D721Med (cell line): ENCODE measurements at places on chromosomes 13 and 19.

DNA sequence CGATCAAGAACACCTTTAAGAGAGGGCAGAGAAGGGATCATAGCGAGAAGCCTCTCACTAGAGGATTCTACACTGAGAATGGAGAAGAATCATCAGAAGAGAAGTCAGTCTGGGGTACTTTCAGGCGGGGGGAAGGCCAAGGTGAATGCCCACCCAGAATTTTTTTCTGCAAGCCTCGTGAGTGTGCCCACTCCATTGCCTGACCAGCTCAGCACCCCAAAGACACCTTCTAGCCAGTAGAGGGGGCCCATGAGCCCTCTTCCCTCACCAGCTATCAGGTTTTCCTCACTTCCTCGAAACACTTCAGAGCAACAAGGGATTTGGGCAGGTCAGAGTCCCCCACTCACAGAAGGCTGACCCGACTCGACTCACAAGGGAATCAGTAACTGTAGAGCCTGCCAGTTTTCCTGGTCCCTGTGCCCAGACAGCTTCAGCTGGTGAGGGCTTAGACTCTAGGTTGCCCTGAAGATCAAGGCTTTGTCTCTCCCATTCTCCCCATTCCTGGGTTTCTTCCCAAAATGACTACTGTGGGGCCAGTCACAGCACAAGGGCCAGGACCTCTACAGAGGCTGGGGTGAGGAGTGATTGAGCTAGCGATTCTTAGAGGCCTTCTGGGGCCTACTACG lies 18.4 kb downstream of the NLRP13 start:
- DNase-seq = no peak

GRCh38 chr19:30479231-30479630 lies 107.0 kb downstream of the ZNF536 start:
- DNase-seq = no peak

DNA sequence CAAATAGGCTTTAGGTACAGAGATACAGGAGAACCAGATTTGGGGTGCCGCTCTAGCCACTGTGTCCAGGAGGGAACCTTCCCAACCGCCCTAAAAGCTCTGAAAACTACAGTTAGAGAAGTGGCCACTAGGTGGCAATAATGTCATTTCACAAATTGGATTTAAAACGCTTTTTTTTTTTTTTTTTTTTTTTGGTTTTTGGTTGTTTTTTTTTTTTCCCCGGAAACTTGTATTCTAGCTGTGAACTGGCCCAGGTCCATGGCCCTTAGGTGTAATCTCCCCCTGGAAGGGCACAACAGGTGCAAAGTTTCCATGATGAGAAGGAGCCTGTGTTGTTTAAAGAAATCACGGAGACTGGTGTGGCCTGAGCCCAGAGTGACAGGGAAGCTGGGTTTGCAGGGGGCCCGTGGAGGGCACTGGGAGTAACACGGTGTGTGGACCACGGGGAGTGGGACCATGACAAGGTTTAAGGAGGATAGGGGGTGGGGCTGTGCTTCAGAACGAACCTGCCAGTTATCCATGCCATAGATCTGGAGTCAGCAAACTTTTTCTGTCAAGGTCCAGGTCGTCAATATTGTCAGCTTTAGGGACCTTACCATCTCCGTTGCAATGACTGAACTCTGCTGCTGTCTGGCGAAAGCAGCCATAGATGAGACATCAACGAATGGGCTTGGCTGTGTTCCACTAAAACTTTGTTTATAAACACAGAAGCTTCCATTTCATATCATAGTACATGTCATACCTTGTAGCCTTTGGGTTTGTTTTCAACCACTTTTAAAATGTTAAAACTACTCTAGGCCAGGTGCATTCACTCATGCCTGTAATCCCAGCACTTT lies 10.1 kb downstream of the OR1I1 start:
- DNase-seq = no peak

DNA sequence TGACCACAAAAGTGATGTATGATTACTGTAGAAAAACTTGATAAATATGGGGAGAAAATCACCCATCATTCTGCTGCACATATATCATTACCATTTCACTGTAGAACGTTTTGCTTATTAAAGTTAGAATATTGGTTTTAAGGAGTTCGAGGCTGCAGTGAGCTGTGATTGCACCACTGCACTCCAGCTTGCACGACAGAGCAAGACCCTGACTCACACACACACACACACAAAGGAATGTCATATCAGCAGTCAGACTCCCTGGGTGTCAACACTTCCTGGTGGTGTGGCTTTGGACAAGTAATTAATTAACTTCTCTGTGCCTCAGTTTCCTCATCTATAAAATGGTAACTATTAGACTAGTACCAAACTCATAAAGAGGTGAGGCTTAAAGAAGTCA lies 11.3 kb upstream of the PNMA8A start:
- no peak for DNase-seq

DNA sequence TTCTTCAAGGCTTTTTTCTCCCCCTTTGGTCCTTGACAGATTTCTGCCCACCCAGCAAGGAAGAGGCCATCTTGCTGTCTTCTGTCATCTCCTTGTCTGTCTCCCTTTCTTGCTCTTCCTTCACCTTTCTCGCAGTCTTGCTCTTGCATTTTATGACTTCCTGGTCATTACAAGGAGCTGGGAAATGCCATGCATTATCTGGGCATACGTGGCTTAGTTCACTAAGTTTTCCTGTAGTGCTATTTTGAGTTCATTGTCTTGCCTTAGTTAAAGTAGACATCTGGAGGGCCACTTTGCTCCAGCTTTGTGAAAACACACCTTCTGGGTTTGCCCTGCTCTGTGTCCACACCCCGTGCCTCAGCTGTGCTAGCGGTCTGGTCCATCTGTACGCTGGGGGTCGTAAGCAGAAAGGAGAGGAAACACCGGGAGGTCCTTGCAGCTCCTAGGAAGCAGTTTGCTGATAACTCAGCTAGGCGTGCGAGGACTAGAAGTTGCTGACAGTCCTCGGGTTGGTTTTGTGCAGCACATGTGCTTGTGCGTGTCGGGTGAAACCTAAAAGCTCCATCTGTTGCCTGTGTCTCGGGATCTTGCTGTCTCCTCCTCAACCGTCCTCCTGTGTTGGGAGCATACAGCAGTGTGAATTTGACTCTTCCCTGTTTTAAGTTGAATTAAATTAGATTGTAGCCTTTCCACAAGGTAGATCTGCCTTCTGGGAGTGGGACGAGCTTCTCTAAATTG lies 59.4 kb downstream of the ARHGEF7 start:
- no peak for DNase-seq

- no peak for DNase-seq
Observed at GRCh38 chr13:74570046-74570445, 435.8 kb upstream of the KLF12 start.

DNA sequence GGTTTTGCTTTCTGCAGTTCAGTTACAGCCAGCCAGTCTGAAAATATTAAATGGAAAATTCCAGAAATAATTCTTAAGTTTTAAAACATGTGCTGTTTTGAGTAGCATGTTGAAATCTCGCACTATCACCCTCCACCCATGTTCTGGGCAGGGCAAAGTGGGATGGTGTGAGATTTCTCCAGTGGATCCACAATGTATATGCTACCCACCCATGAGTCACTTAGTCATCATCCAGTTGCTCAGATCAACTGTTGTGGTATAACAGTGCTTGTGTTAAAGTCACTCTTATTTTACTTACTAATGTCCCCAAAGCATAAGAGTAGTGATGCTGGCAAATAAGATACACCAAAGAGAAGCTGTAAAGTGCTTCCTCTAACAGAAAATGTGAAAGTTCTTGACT lies 56.4 kb downstream of the CYSLTR2 start:
- no peak for DNase-seq

DNA sequence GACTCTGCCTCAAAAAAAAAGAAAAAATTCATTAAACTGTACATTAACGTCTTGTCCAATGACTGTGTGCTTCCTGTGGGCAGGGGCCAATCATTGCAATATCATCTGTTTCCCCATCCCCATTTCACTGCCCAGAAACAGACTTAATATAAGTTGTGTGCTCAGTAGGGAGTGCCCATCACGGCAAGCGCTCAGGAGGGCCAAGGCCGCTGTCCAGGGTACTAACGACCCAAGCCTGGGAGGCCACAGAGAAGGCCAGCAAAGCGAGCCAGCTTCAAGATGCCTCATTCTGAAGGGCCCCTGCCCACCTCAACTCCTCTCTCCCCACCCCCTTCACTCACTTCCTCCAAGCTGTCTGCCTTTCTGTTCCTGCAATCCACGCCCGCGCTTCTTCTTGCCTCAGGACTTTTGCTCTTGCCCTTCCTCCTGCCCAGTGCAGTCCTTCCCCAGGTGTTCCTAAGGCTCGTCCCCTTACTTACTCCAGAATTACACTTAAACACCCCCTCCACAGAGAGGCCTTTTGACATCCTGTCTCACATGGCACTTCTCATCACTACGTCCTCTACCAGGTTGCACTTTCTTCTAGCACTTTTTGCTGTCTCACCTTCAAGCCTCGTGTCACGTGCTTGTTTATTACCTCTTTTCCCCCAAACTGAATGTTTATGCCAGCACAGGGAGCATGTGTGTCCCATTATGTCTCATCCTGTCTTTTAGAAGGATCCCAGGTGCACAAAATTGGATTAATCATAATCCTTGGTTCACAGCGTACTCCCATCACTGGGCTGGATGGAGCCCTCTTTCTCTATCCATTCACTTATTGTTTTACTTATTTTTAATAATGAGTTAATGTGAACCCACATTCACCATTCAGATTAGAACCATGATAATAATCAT lies 11.3 kb upstream of the POU2F2 start:
- no peak for DNase-seq

DNA sequence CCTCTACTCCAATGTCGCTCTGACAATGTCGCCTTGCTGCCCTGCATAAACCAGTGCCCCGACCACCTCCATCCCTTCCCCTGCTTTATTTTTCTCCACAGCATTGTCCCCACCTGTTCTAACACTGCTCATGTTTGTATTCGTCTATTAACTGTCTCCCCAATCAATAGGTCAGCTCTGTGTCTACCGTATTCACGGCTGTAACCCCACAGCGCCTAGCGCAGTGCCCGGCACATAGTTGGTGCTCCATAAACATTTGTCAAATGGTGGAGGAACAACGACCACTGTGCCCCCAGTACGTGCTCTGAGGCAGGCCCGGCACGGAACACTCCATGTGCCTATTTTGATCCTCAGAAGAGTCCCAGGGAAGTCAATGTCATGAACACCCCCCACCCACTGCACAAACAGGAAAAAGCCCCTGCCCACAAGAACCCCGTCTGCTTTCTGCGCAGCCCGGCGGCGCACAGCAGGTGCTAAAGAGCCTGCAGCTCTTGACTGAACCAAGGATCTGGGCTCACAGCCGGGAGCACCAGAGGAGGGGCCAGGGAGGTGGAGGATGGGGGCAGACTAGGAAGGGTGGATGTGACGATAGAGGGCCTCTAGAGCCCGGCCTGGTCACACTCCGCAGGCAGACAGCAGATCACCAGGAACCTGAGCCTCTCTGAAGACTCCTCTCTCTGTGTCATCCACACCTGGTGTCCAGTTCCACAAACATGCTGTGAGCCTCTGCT lies 1.8 kb upstream of the CEACAM16 start:
- DNase-seq = no peak

- DNase-seq = no peak
Observed at GRCh38 chr13:53090461-53090860, 61.8 kb downstream of the OLFM4 start.

DNA sequence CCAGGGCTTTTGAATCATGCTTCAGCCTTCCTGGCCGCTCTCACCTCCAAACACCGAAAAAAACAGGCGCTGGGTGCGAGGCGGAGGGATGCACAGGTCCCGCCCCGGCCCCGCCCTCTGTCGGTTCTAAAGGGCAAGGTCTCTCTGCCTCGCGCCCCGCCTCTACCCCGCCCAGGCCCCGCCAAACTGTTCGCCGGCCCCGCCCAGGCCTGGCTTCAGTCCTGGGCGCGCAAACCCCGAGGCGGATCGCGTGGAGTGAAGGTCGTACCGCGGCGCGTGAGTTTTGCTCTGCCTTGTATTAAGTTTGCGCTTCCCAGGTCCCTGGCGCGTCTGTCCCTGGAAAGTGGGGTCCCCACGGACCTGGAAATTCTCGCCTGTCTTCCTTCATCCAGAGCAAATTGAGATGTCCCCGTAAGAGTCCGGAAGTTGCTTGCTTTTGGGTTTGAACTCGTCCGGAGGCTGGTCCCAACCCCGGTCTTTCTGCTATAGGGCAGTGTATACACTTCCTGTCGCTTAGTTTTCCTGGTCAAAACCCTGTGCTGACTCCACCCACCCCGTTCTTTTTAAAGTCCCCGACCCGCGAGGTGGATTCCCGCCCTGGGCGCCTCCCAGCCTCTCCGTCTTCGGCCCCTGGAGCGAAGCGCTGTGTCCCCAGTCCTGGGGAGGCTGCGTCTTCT lies 8.4 kb downstream of the ZNF808 start:
- DNase-seq = no peak

DNA sequence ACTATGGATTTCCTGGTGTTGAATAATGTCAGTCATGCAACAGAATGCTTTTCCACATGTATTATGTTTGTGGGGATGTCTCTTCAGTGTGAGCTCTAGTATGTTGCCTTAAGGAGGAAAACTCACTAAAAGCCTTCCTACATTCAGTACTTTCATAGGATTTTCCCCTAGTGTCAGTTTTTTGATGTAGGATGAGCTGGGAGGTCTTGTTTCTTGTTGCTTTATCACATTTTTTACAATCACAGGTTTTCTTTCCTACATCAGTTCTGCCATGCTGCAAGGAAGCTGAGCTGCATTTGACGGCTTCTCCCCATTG lies 8.5 kb upstream of the USP29 start:
- DNase-seq = no peak

DNA sequence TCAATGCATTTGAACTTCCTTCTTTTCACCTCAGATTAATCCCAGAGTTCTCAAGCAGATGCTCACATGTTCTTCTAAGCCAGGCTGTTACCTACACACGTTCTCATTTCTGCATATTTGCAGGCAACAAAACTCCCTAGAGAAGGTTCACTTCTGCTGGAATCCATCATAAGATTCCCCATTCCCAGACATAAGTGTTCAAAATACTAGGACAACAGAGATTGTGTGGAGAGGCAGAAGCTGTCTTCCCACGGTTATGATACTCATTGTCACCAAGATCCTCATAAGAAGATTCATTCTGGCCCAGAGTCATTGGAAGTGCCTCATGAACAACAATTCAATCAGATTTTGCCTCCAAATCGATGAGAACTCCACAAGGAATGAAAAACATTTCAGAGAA lies 931.6 kb upstream of the MIR17HG start:
- DNase-seq = no peak

GRCh38 chr19:46639358-46640182 lies 3.6 kb upstream of the GNG8 start:
- DNase-seq = no peak

DNA sequence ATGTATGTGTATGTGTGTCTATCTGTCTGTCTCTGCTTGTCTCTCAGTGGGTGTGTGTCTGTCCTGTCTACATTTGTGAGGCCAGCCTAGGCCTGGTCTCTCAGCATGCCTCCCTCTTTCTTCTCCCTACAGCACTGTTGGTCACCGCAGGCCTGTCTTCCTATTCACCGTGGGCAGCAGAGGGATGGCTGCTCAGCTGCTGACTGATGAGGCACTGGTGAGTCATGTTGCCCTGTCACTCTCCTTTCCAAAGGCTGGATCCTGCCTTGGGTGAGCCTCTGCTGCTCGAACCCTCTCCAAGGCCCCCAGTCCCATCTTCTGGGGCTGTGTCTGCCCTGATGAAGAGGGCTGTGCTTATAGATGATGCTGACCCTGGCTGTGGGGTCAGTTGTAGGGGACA lies 6.3 kb downstream of the ZNF71 start:
- no peak for DNase-seq

GRCh38 chr13:91323349-91323748 lies 24.1 kb upstream of the MIR17HG start:
- DNase-seq = no peak
